ENCODE measurements at places on chromosomes 4 and X.

DNA sequence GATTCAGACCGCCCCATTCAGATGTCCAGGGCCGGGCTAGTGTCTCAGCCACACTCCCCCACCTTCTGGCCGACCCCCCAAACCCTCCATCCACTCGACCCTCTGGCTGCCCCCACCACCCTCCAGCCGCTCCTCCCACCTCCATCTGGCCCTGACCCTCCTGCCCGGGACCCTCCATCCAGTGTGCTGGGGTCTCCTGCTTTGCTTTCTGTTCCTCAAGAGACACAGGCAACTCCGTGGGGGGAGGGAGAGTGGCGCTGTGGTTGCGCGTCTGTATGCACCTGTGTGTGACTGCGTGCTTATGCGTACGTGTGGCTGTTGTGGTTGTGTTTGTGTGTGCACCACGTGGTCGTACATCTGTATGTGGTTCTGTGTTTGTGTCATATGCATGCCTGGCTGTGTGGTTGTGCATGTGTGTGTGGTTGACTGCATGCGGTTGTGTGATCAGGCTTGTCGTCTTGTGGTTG is 33.3 kb downstream of the CPLX1 start:
- DNase-seq = no peak

GRCh38 chr4:111836601-111837000 is 308.7 kb upstream of the FAM241A start:
- DNase-seq = no peak

GRCh38 chr4:134073711-134074110 is 127.9 kb downstream of the PABPC4L start:
- DNase-seq = no peak

- no peak for DNase-seq
Observed at GRCh38 chr4:149136951-149137620, 678.6 kb downstream of the IQCM start.

DNA sequence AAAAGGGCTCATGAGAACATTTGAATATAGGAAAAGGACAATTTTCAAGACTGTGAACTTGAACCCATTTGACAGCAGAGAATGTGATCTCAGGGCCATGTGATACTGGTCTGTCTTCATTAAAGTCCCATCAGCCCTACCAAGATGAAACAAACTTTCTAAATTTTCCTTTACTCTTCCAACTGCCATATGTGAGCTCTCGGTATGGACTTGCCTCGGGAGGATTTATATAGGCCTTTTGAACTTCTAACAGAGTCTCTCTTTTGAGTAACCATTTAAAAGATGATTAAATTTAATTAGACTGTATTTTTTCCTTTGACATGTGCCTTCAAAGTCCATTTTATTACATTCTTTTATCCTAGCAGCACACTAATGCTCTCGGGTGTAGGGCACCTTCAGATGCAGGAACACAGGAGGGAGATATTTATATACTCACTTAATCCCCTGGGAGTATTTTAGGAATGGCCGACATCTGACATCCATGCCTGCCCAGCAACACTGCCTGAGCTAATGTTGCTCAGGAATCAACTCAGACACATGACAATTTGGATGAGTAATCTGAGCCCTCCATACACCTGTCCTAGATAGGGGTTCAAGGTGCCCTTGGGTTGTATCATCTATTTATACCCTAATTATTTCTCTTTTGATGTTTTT is 155.0 kb downstream of the SLC7A11 start:
- DNase-seq = no peak

GRCh38 chr4:155780775-155781174 is 22.0 kb downstream of the GUCY1B1 start:
- DNase-seq = no peak

- no peak for DNase-seq
Observed at GRCh38 chr4:88759895-88760290, 62.3 kb upstream of the NAP1L5 start.

DNA sequence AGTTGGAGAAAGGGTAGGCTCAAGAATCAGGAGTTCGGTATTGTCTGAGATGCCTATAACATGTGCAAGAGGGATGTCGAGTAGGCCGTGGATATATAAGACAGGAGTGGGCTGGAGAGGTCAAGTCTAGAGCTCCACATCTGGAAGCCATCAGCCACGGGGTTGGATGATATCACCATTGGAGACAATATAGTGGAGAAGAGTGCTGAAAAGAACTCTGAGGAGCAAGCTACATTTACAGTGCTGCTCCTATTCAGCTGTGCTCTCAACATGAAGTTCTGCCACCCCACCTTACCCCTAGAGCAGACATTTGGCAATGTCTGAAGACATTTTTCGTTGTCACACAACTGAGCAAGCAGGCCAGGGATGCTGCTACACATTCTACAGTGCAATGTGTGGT is 20.9 kb upstream of the PLAC1 start:
- DNase-seq = no peak

GRCh38 chrX:46376246-46376885 is 168.9 kb downstream of the ZNF674 start:
- DNase-seq = peak; percentile 3

GRCh38 chr4:175253184-175253902 is 335.2 kb downstream of the ADAM29 start:
- peak; percentile 8 for DNase-seq

GRCh38 chr4:138627096-138627495 is 384.9 kb upstream of the SLC7A11 start:
- no peak for DNase-seq

- DNase-seq = no peak
Observed at GRCh38 chr4:173213296-173213695, 44.7 kb downstream of the GALNT7 start.

DNA sequence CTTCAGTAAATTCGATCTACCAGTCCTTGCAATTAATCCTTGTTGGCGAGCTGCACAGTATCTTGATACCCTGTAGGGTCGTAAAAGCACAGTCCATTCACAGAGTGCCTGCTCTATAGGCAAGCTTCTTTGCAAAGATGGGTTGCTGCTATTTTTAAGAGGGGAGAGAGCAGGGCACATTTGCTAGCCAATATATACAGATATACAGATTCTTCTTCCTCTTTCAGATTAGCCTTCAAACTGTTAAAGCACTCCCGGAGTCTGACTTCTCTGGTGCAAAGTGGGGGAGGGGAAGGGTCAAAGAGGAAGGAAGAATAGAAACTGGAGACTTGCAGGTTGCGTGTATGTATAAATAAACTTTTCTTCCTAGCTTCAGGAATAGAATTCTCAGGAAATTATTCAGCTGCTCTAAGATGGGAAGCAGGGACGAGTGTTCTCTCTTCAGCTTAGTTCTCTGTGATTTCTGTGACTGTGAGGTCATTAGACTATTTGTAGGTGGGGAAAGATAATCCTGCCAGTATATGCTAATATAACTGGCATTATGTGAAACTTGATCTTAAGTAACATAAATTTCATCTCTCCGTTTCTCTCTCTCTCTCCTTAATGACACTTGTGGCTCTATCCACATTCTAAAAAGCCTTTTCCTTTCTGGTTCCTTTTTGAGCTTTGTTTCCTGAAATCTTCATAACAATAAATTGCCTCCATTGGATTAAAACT is at the start of gene CYSLTR1:
Gene CYSLTR1, minus strand, starts transcription at position 242 of the 717 bp plus-strand sequence. CDS start 53,865 bp downstream, outside the sequence.
- no peak for DNase-seq

- DNase-seq = peak; percentile 0
Observed at GRCh38 chrX:136209016-136209738, 42.0 kb downstream of the MAP7D3 start.

- DNase-seq = no peak
Observed at GRCh38 chr4:169024762-169025161, 14.7 kb upstream of the CBR4 start.
